CD4-positive, alpha-beta T cell treated with Interleukin-6 at 100 ng/mL for 8 hours (primary cell): ENCODE measurements at places on chromosomes 2 and 18.

DNA sequence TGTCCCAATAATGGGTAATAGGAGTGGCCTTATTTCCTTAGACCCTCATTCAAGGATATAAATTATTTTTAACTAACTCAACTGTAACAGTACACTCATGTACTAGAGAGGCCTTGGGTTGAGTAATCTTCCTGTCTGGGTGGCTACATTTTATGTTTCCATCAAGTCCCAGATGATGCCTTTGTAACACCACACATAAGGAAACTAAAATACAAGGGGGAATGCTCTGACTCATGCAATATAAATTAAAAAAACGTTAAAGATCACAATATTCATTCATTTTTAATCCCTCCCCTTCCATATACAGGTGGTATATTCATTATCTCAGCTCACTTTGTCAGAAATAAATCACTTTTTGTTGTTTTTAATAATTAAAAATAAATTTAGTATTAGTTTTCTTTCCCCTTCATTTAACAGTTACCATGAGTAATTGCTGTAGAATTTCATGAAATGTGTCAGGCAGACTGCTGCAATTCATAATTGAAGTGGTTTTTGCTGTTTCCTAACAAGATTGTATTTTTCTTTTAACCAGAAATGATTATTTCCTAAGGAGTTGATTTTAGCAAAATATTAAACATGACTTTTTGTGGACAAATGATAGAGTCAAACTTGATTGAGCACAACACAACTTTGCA, 1403.6 kb downstream of the SUCLG1 start:
- no peak for DNase-seq

DNA sequence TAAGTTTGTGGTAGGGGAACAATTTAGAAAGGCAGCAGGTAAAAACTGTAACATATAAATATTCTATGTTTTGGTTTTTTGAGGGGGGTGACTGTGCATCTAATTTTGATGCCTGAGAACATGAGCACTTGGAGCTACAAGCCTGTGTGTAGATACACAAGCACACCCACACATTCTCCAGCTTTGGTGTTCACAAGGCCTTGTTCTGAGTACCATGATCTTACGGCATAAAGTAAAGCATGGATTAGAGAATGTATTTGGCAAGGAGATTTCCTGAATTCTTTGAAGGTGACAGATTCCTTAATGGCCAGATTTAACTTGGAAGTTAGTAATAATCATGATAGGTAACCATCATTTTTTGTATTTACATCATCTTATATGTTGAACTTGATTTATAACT, 42.7 kb downstream of the MAP3K20 start:
- DNase-seq, result no peak

DNA sequence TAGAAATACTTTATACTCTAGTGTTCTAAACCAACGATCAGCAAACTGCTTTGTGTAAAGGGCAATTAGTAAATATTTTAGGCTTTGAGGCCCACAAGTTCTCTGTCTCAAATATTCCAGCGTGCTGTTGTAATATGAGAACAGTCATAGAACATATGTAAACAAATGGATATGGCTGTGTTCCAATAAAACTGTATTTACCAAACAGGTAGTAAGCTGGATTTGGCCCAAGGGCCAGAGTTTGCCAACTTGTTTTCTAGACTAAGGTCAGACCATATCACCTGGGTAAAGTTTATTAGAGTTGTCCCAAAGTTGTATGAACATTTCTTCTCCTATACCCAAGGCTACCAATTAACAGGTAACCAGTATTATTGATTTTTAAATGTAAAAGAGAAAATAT, 303.2 kb upstream of the MC4R start:
- DNase-seq, result no peak

- no peak for DNase-seq
Measured at GRCh38 chr2:112670252-112671022, 24.7 kb downstream of the SLC20A1 start.

- no peak for DNase-seq
Measured at GRCh38 chr2:96867756-96868554, 1.9 kb downstream of the SEMA4C start.

DNA sequence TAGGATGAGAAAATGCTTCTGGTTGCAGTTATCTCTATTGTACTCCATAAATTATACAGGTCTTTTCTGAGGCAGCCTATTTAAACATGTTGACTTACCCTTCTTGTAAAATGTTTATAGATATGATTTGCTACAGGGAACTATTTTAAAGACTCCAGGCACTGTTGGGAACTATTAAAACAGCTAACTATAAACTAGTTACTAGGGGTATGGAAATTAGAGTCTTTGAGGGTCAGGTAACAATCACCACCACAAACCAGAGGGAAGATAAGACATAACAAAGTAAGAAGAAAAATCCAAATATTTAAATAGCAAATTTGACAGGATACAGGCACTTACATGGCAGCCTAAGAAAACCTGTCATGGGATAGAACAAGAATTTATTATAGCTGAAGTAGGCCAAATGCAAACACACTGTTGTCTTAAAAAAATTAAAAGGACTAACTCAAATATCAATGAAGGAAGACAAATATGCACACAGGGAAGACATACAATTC, 251.0 kb upstream of the CWC22 start:
- no peak for DNase-seq
